ENCODE measurements at places on chromosomes 7 and 10.
A peak's percentile ranks its signal among the peaks of the same experiment; 100 is the strongest.

DNA sequence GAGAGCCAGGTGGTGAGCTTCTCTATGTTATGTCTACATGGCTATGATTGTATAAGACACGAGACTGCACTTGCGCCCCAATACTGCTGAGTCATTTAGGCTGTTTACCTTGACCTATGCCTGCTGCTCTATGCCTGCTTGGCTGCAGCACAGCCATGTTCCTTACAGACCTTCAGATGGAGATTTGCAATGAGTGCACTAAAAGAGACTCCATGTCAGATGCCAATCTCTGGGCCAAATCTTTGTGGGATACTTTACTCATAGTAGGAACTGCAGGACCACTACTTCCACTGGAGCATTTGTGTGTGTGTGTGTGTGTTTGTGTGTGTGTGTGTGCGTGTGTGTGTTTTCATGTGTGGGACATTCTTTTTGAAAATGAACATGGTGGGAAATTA is 50.0 kb upstream of the KMT2E start:
- DNase-seq, result no peak

DNA sequence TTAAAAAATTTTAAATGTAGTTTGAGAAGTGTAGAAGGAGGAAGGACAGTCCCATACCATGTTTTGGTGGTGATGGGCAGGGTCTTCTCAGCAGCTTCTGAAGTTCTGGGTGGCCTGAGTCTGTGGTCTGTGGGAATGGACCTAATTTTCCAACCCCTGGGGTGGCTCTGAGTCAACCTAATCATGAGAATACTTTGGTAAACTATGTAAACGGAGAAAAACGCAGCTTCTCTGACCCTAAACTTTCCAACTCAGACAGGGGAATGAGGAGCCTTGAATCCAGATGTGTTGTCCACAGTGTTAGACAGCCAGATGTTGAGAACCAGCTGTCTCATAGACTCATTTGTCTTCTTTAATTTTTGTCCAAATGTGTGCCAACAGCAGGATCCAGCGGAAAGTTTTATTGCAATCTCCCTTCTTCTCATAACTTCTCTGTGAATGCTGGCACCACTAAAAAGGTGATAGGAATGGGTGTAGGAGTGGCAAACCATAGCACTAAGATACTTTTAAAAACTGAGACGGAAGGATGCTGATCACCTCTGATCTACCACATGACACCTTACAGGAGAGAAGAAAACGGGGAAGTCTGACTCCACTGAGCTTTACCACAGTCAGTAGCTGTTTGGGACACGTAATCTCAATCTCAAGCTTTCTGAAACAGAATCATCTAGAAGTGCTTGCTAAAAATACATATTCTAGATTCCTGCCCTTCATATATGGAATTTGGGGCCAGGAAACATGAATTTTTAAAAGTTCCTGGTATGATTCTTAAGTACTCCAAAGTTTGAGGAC is 90.5 kb upstream of the PHYHIPL start:
- DNase-seq, result no peak

GRCh38 chr10:124626759-124627380 is 117.3 kb downstream of the FAM53B start:
- DNase-seq, result no peak

DNA sequence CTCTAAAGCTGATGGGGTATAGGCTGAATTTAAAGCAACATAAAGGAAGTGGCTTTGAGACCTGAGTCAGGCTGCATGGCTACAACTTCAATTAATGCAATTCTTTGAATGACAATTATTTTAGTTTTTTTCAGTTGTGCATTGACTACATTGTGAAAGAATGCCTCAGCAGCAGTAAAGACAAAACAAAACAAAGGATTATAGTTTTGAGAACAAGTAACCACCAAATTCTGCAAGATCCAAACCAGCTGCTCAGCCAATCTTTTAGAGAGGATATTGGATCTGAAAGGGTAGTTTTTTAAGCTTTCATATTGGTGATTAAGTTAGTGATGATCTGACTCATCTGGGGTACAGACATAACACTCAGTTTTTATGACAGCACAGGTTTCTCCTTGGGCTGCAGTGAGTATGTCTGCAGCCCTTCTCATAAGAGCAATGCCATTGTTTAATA is 40.6 kb upstream of the ABCA13 start:
- DNase-seq, result no peak

DNA sequence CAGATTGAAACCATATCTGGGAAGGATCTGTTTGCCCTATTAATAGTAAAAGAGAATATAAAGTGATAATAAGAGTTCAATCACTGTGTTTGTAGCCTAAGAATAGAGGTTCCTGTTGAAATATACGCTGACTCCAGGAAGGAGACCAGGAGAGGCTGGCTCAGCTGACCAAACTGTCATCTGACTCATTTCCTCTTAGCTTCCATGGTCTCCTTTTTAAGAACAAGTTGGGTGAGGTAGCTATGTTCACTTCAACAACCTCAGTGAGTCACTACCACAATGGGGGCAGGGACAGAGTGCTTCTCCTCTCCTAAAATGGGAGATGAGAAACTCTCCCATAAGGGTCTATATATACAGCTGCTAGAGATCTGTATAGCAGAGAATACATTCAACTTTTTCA is 543.3 kb downstream of the CALN1 start:
- peak; percentile 46 for DNase-seq

DNA sequence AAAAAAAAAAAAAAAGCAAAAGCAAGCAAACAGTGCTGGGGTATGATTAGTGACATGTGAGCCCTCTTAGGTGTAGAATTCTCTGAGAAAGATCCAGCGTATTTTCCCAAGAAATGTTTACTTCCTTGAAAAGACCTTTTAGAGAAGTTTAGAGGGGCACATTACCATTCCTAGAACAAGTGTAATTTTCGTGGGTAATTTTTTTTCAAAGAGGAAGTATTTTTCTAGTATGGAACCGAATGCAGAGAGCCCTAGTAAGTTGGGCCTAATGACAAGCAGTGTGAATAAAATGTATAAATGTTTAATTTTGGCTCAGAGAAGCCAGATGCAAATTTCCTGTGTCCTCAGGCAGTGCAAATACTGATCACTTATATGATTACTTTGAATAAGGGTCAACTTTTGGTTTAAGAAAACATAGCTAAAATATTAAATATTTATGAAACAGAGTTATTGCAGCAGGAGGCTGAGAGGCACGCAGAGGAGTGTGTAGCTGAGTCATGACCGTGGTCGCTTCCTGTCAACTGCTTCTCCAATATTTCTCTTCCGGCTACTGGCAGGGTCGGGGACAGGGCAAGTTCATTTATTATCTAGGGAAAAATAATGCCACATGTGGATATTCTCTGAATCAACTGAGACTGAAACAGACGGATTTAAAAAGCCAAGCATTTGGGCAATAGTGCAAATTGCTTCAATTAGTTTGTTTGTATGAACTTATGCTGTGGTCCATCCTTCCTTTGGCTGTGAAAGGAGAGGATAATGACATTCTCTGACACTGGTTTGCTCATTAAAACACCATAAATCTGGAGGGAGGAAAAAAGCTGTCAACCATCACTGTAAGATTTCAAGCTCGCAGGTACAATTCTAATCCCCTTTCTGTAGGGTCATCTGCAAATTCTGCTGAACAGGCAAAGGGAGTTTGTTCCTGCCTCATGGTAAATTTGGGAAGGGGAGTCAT is 495.2 kb downstream of the GLRX3 start:
- peak; percentile 10 for DNase-seq

DNA sequence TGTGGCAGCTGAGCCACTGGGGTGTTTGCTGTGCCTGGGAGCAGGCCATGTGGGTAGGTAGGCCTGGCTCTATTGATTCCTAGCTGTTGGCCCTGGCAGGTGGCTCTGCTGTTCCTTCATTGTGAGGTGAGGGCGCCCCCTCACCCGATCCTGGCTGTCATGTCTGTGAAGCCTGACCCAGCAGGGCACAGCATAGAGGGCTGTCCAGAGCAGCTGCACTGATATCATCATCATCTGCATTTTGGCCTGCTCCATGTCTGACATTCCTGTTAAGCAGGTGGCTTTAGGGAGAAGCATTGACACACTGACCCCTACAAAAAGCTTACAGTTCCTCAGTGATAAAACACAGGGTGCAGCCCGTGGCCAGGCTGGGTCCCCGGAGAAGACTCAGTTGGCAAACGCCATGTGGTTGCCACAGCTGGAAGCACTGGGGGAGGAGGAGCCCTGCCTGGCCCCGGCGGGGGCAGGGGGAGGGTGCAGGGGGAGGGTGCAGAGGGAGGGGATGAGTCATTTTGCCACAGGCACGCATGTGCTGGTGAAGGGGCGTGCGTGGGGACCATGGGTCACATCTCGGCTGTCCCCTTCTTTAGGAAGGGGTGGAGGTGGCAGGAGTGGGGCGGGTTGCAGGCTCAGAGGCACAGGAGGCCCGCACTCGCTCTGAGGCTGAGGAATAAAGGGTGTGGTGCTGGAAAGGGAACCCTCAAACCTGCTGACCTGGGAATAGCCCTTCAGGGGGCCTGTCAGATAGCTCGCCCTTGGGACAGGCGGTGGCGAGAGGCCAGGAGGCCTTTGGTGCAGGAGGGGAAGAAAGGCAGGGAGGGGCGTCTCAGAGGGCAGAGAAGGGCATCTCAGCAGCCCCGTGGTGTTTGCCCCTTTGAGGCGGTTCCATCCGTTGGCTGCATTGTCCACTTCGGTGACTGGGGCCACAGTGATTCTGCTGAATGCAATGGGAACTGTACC is 31.6 kb downstream of the IKZF1 start:
- no peak for DNase-seq

GRCh38 chr10:95655571-95656290 is 780 bp downstream of the ALDH18A1 start:
- DNase-seq, result no peak

- DNase-seq, result no peak
Observed at GRCh38 chr7:74025730-74026129, 2.2 kb upstream of the ELN start.

GRCh38 chr10:132679640-132680039 is 106.3 kb downstream of the NKX6-2 start:
- DNase-seq, result no peak

DNA sequence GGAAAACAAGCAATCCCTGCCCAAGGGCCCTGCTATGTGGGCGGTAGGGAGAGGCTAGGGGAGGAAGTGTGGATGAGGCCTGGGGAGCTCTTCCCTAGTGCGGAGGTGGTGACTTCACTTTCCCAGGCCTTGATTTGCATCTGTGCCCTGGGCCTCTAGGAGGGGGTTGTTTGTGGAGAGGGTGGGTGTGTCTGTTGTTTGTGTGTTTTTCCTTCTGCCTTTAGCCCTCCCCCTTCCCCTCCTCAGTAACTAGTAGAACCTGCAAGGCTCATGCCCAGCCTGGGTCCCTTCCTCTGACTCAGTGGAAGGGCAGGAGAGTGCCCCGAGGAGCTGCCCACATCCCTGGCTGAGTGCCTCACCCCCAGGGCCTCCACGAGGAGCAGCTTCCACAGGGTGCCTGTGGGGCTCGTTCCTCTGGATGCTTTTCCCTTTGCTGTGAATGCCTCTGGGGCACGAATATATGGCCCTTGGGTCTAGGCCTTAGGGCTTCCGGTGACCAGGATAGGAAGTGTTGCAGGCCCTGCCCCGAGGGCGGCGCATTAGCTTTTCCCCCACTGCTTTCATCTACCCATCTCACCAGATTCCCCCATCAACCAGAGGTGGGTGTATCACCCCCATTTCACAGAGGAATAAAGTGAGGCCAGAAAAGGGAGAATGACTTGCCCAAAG is 89.4 kb upstream of the DUSP5 start:
- no peak for DNase-seq

GRCh38 chr10:102534333-102534732 is 30.6 kb downstream of the SUFU start:
- no peak for DNase-seq

DNA sequence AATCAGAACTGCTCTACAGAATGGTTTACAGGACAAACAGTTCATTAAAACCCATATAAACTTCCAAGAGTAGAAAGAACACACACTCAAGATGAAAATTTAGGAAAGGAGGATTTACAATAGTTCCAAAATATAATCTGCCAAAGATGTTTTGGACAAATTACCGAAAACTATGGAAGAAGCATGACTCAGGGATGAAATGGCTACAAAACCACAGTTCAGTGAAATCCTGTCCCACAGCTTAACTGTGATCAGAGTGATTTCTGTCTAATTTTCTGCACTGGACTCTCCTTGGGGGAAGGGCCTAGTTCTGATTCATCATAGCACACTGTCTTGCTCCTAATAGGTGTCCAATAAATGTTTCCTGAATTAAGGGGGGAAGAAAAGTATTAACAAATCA is 82.2 kb downstream of the HIPK2 start:
- DNase-seq, result no peak

- DNase-seq, result no peak
Observed at GRCh38 chr7:4123346-4123745, 558.7 kb upstream of the FOXK1 start.

GRCh38 chr7:63047061-63047460 is 951.6 kb upstream of the ZNF722 start:
- no peak for DNase-seq

DNA sequence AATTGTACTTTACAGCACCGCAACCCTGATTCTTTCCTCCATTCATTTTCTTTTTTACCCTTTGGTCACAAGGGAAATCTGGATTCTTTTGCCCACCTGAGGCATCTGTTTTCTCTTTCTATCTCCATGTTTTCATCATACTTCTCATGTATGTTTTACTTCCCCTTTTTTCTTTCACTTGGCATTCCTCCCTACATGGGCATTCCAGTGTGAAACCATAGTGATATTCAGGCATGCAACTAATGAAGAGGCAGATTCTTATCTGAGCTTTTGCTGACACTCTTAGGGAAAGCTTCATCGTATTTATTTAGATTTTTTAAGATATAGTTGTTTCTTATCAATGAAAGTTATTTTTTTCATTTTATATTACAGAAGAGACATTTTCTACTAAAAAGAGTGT is 405.2 kb upstream of the TEX47 start:
- no peak for DNase-seq

DNA sequence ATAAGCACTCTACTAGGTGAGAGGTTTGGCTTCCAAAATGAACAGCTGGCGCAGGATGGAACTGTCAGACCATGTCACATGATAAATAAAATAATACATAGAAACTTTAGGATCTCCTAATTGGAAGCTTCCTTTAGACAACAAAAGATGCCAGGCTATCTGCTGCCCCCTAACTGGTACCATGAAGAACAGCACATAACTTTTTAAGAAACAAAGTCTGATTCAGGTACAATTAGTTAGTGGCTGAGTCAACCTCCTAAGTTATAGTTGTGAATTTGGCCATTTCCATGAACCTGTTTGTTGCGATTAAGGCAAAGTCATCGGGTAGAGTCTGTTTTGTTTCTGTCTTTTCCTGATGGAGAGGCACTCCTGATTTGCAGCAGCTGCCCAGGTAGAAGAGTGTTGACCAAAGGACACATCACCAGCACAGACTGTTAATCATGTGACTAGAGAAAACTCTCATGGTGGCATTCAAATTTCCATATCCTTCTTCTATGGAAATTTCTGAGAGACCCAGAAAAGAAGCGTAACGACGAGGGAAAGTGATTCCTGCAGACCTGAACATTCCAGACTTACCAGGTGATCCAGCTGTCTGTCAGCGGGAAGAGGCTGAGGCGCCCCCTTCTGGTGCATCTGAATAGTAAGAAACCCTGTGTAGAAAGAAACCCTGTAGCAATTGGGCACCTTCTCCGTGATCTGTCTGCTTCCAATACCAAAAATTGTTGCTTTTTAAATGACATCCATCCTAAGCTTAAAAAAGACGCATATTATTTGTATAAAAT is 8.6 kb upstream of the INHBA start:
- no peak for DNase-seq
